ENCODE measurements at places on chromosomes 1 and 21.
A peak's percentile ranks its signal among the peaks of the same experiment; 100 is the strongest.

DNA sequence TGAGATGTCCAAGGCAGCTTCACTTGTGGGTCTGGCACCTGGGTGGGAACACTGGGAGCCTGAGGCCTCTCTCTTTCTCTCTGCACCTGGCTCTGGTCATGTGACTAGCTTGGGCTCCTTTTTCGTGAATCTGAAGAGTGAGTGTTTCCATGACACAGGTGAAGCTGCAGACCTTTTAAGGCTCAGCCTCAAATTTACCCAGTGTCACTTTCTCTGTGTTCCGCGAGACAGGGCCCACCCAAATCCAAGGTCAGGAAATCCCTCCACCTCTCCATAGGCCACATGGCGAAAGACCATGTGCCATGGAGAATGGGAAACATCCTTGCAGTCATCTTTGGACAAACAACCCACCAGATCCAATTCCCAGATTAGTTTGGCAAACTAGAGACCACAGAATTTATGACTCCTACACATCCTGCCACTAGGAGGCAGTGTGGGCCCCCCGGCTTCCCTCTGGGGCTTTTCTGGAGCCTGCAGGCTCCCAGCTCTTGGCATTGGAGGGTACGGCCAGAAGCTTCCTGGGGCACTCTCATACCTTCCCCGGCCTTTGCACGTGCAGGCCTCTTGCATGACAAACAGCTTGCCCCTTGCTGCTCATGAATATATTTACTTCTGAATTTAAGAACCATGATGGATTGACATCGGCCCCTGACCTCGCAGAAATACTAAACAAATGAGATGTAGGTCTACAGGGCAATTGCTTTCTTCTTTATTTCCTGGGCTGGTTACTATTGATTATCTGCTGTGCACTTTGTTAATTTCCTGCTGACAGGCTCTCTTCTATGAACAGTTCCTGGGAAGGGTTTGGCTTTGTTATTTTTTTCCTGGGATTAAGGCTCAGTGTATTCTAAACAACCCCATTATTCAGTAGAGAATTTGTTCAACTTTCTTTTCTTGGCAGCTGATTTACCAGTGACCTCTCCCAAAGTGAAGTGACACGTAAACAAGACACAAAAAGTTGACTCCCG is 180.7 kb downstream of the KAZN start:
- peak; percentile 35 for DNase-seq

DNA sequence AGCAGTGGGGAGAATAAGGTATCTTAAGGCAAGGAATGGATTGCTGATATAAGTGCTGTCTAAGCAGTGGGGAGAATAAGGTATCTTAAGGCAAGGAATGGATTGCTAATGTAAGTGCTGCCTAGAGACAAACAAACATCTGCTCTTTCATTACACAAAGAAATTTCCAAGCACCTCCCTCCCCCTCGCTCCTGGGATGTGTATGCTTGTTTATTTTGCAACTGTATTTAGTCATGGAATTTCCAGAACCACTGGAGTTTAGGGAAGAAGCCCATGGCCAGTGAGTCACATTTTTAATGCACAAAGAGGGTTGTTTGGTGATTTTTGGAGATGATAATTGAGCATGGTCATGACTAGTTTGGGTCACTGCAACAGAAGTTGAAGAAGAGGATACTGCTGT is 21.5 kb downstream of the PDPN start:
- no peak for DNase-seq

DNA sequence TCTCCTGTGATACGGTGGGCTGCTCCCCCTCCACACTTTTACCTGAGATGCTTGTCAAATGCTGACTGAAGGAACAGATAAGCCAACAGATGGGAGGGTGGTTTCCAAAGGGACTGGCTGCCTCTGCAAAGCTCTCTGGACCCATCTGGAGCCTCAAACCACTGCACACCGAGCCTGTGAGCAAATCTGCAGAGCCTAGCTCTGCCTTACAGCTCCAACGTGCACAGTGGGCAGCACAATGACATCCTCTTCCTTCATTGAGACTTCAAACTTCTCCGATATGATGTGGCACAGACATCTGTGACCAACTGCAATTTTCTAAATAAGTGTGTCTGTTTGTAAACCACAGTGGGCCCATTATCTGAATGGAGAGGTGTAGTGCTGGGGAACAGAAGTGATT is 26.2 kb upstream of the KNCN start:
- DNase-seq, result no peak

DNA sequence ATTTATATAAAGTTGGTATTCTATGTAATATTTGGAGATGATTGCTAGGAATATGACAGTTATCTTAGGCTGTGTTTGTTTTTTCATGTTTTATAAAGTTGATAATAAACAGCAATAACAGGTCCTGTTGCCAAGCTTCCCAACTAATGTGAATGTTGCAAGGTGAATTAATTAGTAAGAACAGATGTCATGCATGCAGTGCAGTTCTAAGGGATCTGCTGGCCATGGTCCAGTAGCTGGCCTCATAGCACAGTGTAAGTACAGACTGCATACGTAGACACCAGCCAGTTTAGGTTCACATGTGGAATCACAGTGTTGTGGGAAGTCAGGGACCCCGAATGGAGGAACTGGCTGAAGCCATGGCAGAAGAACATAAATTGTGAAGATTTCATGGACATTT is 478.2 kb downstream of the NEGR1 start:
- no peak for DNase-seq

GRCh38 chr1:7127322-7128075 is 342.2 kb downstream of the CAMTA1 start:
- no peak for DNase-seq

DNA sequence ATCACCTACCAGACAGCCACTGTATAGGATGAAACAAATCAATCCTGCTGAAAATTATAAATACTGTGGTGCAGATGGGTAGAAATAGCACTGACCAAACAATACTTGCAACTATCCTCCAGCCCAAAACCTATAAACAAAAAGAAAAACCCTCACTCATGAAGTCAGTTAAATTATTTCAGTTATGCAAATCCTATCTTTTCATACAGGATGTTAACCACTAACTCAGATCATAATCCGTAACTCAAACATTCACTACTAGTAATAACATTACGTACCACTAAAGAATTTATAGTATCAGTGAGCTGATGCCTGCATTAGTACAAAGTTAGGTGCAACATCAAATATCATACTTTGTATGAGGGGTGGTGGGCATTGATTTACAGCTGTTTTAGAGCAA is 2.6 kb downstream of the NDC1 start:
- DNase-seq, result no peak

DNA sequence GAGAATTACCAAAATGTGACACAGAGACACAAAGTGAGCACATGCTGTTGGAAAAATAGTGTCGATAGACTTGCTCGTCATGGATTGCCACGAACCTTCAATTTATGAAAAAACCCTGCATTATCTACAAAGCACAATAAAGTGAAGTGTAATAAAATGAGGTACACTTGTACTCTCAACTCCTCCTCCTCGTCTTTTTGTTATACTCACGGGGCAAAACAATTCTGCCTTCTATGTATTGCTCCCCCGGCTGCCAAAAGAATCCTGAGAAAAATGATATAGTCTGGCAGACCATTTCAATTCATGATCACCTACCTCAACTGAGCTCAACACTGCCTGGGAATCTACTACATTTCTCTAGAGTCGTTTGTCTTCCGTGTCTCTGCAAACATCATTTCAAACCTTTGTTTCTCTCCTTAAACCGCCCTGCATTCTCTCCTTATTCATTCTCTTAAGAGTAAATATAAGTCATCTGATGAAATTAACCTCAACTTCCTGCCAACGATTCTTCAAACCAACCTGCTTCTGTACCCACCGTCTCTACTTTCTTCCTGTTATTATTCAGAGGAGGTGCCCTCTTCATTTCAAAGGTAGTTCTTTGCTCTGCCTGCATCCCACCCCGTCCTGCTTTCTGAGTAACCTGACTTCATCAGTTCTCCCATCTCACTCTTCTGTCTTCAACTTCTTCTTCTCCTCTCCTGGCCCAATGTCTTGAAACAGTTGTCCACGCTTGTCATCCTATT is 12.9 kb upstream of the IL19 start:
- no peak for DNase-seq

DNA sequence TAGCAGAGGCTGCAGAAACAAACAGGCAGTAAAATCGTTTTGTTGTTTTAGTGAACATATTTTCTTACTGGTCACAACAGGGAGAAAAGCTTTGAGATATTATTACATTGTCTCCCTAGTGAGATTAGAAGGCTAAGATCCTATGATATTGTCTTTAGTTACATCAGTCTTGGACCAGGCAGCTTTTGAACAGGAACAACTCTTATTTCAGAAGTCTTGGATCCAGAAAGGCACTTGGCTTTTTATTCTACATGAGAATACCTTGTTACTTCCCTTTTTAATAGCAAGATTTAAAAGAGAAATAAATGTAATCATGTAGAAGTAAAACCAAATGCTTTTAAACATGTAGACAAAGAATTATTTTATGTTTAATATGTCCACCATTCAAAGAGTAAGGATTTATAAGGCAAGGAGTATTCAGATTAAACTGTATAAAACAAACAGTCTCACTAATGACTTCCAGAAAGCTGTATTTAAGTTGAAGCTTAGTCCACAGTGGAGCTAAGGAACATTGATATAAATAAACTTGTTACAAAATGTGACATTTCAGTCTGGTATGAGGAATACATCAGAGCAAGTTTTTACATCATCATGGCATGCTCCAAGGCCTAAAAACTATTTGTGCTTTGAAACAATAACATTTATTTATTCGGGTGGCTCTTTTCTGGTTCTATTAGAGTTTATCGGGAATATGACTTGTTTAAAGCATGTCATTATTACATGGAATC is 72.2 kb downstream of the PHTF1 start:
- DNase-seq, result no peak

DNA sequence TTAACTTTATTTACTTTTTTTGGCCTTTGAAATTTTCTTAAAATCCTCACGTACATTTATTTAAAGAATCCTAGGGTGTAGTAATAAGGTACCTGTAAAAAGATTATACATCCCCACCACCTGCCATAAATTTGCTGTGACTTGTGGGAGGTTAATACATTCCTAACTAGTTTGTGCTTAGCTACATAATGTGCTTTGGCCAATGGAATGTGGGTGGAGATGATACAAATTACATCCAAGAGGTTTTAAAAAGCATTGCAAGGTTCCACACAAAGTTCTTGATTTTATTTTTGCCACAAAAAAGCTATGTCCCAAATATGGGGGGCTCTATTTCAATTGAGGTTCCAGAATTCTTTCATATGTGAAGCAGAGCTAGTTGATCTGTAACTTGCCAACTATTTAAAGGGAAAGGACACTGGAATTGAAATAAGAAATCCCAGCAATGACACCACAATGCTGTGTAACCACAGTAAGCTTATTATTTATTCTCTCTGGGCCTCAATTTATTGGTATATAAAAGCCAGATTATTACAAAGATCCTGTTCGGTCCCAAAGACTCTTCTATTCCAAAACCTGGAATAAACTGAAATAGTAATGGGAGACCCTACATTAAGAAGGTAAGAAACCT is 15.7 kb downstream of the ASPM start:
- DNase-seq, result no peak

GRCh38 chr1:185679220-185679619 is 55.0 kb upstream of the HMCN1 start:
- no peak for DNase-seq

- DNase-seq, result no peak
These were observed 49.9 kb upstream of the CLIC4 start for GRCh38 chr1:24695202-24695974.

DNA sequence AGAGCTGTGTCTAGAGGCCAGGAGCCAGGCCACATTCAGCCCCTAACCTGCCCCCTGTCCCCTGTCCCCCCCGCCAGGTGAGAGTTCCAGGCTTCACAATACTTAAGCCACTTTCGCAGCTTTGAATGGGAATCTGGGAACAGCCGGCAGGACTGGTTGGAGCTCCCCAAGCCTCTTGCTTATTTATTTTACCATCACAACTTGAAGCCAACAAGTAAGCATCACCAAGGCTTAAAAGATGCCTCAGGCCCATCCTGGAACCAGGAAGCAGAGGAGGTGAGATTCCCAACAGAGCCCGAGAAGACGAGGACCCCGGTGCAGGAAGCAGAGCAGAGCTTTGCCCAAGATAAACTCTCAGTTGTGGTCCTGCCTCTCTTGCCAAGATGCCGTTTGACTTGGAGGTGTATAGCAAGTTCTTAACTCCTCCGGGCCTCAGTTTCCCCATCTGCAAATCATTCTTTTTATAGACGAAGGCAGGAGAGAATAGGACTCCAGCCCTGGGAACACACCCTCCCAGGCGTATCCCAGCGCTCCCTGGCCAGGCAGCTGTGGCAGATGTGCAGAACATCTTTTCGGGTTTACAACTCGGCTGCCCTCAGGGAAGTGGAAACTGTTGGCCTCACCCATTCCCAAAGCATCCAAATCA is 66.8 kb upstream of the SLC25A33 start:
- no peak for DNase-seq

DNA sequence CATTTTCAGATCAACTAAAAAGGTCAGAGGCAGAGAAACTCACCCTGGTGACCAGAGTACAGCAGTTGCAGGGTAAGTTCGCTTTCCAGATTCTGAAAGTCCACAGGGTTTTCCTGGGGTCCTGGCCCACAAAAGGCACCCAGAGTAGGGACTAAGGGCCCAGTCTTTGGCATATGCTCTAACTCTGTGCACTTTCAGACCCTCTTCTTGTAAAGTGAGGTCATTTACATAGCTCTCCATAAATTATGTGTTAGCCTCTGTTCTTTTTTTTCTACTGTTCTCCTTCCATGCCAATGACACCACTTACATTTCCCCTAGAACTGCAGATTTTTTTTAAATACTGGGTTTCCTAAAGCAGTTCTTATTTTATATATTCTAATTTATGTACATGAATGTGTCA is 6.3 kb downstream of the C1orf74 start:
- no peak for DNase-seq

GRCh38 chr1:171985639-171986038 is 144.3 kb downstream of the DNM3 start:
- DNase-seq, result peak; percentile 7

GRCh38 chr21:41008974-41009373 is 159.0 kb upstream of the BACE2 start:
- no peak for DNase-seq

- no peak for DNase-seq
These were observed 57.9 kb upstream of the RUNX3 start for GRCh38 chr1:24987875-24988557.

Data from HuH-7 (cell line).